ENCODE measurements at places on chromosomes 16 and 17.

GRCh38 chr16:48444574-48444973 is 59.4 kb upstream of the SIAH1 start:
- peak; percentile 8 for DNase-seq

GRCh38 chr17:50204431-50204830 is 3.0 kb upstream of the COL1A1 start:
- no peak for DNase-seq

DNA sequence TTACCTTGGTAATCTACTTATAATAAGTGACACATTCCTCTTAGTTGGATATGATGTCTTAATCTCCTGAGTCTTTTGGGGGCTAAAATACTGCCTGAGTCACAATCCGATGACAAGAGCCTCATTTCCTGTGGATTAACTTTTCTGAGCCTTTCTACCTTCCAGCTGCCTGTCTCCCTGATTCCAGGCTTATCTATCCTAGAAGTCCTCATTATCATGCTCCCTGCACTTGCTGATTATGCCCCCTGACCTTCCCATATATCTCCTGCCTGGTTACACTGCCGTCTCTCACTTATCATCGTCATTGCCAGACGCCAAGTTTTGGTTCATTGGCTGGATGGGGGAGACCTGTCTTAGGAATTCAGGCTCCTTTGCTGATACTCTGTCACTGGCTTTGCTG is 727.4 kb upstream of the CA10 start:
- no peak for DNase-seq

DNA sequence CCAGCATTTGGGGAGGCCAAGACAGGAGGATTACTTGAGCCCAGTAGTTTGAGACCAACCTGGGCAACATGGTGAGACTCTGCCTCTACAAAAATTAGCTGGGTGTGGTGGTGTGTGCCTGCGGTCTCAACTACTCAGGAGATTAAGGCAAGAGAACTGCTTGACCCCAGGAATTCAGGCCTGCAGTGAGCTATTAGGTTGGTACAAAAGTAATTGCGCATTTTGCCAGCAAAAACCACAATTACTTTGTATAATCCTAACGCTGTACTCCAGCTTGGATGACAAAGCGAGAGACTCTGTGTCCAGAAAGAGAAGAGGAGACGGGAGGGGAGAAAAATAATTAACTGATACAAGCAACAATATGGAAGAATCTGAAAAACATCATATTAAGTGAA is 32.7 kb downstream of the YWHAE start:
- DNase-seq, result no peak

GRCh38 chr16:56983211-56983751 is 6.1 kb upstream of the NLRC5 start:
- DNase-seq, result peak; percentile 43

GRCh38 chr16:71629278-71630016 is 3.5 kb downstream of the MARVELD3 start:
- DNase-seq, result no peak

DNA sequence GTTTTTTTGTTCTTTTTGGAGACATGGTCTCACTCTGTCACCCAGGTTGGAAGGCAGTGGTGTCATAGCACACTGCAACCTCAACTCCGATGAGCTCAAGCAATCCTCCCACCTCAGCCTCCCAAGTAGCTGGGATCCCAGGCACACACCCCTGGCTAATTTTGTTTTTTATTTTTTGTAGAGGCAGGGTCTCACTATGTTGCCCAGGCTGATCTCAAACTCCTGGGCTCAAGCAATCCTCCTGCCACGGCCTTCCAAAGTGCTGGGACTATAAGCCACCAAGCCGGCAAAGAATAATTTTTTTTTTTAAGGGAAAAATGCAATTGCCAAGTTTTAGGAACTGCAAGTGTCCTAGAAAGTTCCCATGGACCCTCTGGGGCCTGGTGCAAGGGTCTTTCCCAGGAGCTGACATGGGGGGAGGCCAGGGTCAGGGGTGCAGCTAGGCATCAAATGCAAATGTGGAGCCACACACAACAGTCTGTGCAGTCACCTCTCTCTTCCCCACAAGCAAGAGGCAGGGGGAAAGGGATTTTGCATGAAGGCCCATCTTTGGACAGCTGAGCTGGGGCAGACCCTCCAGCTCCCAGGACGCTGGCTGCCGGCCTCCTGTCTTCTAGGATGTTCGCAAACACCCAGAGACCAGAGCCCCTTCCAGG is 20.1 kb upstream of the BCAR1 start:
- no peak for DNase-seq

DNA sequence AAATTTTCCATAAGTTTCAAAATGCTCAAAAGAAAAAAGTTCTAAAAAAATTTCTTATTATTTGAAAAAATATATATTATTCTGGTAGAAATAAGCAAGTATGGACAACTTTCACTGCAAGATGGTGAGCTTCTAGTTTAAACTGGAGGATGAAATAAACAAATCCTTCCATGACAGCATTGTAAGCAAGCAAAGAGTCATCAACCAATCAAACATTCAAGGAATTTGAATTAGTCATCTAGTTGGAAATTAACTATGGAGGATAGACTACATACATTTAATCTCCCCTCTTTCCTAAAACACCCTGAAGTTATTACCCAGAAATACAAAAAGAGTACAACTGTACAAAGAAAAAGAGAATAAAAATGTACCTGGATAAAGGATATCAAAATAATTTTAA is 51.0 kb upstream of the IRX5 start:
- DNase-seq, result no peak

- DNase-seq, result no peak
These were observed 26.4 kb downstream of the MLYCD start for GRCh38 chr16:83925095-83925905.

- DNase-seq, result no peak
These were observed 1.5 kb downstream of the RRAD start for GRCh38 chr16:66923866-66924265.

DNA sequence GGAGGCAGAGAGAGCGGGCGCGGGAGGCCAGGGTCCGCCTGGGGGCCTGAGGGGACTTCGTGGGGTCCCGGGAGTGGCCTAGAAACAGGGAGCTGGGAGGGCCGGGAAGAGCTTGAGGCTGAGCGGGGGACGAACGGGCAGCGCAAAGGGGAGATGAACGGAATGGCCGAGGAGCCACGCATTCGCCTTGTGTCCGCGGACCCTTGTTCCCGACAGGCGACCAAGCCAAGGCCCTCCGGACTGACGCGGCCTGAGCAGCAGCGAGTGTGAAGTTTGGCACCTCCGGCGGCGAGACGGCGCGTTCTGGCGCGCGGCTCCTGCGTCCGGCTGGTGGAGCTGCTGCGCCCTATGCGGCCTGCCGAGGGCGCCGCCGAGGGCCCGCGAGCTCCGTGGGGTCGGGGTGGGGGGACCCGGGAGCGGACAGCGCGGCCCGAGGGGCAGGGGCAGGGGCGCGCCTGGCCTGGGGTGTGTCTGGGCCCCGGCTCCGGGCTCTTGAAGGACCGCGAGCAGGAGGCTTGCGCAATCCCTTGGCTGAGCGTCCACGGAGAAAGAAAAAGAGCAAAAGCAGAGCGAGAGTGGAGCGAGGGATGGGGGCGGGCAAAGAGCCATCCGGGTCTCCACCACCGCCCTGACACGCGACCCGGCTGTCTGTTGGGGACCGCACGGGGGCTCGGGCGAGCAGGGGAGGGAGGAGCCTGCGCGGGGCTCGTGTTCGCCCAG is 1.2 kb upstream of the CBX4 start:
- no peak for DNase-seq

DNA sequence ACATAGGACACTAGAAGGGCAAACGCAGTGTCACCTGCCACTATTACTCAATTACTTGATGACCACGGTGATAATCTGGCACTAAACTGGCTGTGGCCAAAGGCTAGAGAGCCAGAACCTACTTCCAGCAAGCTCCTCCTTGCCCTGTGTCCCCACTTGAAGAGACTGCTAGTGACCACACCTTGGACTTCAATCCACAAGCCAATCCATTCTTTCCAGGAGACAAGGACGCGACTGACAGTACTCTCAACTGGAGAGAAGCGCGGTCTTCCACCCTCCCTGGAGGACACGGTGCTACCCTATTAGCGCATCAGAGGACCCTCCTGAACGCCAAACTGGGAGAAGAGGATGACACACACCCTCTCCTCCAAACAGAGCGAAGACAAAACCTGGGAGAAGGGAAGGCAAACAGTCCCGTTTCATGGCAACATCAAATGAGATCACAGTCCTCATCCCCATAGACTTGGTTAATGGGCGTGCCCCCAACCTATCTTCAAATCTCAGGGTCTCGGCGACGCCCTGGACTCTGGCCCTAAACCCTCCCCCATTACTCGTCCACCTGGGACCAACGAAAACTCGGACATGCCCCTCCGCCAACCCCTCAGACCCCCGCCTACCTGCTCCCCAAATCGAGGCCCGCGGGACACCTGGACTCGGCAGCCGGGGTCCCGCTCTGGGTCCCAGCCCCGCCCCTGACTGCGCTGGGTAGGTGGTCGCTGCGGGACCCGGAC is 508 bp downstream of the FLCN start:
- peak; percentile 19 for DNase-seq

GRCh38 chr17:48579760-48580554 is 1.8 kb upstream of the HOXB4 start:
- no peak for DNase-seq

DNA sequence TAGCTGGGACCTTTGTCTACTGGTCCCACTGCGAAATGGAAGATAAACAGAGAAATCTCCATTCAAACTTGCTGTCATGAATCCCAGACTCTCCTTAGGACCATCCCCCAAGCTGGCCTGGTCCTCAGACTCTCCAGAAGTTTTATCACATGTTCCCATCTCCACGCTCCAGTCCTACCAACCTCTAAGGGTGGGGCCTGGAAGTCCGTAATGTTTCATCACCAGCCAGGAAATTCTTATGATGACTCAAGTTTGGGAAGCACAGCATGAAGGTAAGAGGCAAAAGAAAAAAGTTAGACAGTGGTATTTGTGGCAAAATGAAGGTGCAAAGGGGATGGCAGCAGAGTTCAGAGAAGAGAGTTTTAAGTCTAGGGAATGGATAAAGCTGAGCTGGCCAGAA is 52.7 kb downstream of the ZNF18 start:
- no peak for DNase-seq

GRCh38 chr16:7709186-7709585 is 376.5 kb downstream of the RBFOX1 start:
- DNase-seq, result no peak

DNA sequence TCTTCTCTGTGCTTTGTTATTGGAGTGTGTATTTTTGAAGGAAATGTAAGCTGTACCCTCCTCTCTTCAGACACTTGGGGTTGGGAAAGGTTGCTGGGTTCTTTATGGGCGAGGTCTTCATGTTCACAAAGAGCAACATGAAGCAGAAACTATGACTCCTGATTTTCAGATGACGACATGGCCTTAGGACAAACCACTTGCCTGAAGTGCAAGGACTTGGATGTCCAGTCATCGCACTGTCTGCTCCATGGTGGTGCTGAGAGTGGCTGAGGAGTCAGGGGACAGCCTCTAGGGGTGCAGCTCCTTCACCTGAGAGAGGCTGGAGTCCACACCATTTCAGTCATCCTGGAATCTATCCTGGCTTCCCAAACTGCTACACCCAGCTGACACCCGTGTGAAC is 183.9 kb upstream of the CDH5 start:
- DNase-seq, result no peak

DNA sequence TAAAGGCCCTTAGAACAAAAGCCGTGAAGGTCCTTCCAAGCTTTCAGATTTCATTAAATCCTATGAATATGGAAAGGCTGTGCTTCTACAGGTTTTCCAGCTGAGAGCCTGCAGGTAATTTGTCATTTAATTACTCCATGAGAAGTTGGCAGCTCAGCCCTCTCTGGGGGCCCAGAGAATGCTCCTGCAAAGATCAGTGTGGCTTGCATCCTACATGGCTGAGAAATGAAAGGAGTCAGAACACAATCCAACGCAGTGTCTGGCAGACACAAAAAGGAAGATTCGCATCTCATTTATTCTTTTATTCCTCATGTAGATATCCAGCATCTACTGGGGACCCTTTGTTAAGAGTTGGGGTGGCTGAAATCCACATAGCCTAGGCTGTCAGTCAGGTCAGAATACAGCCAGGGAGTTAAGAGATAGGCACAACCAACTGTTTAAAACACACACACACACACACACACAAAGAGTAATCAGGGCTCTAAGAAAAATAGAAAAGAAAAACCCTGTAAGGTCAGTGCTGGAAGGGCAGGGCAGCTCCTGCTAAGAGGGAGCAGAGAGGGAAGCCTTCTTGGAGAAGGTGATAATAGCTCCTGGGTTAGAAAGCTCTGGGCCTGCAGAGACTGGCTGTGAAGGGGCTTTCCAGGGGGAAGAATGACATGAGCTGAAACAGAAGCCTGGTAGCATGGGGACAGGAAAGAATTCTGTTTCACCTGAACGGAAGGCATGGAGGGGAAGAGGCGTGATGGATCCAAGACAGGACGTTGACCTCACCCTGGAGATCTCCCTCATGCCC is 46.9 kb upstream of the WSCD1 start:
- DNase-seq, result no peak

GRCh38 chr17:74568106-74568873 is 981 bp upstream of the CD300H start:
- no peak for DNase-seq

DNA sequence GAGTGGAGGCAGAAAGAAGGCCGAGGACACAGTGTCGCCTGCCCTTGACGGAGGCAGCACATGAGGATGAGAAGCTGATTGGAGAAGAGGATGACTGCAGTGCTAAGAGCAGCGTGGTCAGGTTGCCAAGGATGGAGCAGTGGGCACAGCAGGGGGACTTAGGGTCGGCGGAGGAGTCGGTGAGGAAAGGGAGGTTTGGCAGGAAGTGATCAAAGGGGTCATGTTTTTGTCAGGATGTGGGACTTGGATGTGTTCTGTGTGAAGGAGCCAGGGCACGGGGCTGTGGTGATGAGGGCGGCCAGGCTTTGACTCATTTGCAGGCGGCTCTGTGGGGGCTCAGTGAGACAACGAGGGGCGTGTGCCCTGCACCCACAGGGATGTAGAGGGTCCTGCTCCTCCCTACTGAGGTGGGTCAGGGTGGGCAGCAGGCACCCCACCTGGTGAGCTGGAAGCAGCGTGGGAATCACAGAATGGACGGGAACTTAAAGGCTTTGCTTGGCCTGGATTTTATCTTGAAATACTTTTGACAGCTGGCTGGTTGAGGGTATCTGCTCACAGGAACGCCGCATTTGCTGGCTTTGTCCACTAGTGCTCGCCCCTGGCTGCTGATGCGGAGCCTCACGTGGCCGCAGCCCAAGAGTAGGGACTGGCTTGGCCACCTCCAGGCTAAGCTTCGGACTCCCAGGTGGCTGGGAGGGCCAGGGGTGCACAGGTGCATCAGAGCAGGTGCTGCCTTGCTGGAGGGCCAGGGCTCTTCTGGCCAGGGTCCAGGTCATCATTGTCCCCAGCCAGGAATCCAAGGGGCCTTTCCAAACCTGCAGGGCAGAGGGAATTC is 6.0 kb downstream of the MPG start:
- no peak for DNase-seq

- DNase-seq, result peak; percentile 24
These were observed 761 bp downstream of the GAN start for GRCh38 chr16:81315271-81316175.

- no peak for DNase-seq
These were observed 123.3 kb downstream of the CDH13 start for GRCh38 chr16:82750068-82750467.

- DNase-seq, result no peak
These were observed 219.4 kb downstream of the MAF start for GRCh38 chr16:79380995-79381602.
